Astrocyte (in vitro differentiated cells and primary cell): ENCODE measurements at places on chromosomes 13 and 19.

DNA sequence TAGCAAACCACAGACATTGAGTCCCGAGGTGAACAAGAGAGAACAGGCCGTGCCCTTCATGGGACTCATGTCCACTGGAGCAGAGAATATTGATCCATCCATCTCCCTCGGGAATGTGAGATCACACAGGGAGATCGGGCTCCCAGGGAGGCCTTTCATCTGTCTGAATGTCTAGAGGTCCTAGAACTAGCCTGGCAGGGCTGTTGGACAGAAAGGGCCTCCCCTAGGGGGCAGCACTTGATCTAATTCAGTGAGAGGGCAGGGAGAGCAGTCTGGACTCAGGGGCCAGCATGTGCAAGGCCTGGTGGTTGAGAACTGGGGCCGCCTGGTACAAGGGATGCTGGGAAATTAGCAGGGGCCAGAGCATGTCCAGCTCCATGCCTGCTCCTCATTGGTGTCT lies 4.3 kb downstream of the RUVBL2 start:
- DNase-seq, result no peak

DNA sequence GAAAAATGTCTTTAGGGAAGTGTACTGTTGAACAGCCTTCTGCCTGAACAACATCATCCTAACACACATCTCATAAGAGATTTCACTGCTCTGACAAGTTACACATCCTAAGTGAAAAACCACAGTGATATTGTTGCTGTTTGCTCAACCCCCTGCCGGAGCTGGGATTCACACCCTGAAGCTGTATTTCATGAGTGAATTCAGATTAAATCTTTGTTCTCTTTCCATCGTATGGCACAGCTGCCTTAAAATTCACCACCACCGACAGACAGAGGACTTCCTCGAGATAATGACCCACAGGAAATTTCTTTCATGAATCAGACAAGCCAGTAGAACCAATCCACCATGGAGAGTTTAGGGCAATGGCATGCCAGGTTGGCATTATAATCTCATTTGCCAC lies 280.8 kb downstream of the DCT start:
- peak; percentile 64 for DNase-seq

DNA sequence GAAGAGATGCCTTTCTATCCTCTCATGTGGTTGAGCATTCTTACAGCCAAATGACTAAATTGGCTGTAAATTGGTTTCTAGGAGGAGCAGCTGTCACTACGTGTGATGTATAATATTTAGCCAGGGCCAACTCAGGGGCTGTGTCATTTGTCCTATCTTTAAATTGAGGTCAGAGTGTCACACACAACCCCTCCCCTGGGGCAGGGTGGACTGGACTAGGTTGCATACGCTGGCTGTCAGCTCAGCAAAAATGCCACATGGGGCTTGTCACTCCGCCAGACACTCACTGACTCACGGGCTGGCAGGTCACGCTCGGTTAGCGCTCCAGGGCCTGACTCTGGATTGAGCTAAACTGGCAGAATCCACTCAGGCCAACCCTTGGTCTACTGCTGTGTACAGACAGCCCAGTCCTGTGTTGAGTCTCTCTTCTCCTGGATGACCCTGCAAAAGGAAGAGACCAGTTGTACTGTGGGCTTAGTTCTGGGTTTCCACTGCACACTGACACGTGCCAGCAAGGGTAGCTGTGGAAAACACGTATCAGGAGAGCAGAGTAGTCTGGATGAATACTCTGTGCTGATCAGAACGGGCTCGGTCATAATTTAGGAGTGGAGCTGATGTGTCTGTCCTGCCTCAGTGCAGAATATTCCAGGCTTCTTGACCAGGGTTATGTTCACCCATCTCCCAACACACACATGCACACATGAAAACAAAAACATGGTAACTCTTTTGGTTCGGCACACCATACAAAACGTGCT lies 29.1 kb downstream of the SHISA2 start:
- DNase-seq, result peak; percentile 67

DNA sequence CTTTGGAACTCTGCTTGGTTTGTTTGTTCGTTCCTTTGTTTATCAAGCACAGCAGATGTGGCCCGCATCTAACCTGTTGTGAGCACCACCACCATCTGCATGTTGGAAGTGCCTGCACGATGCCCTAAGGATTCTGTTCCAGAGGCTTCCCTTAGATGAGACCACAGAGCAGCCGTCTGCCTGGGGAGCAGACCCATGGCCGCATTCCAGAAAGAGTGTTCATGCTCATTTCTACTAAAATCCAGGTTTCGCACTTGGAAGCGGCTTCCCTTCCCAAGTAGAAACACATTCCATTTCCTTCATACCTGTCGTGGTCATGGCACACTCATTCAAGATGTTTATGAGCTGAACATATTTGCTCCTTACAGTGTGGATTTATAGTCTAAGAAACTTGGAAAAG lies 27.2 kb downstream of the COL4A2 start:
- peak; percentile 94 for DNase-seq

- no peak for DNase-seq
These were observed 11.4 kb downstream of the ZIC2 start for GRCh38 chr13:99992949-99993351.

- no peak for DNase-seq
These were observed 765.6 kb downstream of the DIAPH3 start for GRCh38 chr13:59398127-59398526.

GRCh38 chr13:43303033-43303729 lies 279.8 kb downstream of the DNAJC15 start:
- peak; percentile 42 for DNase-seq

- no peak for DNase-seq
These were observed 14.2 kb downstream of the EGLN2 start for GRCh38 chr19:40813182-40813581.

GRCh38 chr13:114143806-114144605 lies 11.6 kb upstream of the RASA3 start:
- DNase-seq, result no peak

DNA sequence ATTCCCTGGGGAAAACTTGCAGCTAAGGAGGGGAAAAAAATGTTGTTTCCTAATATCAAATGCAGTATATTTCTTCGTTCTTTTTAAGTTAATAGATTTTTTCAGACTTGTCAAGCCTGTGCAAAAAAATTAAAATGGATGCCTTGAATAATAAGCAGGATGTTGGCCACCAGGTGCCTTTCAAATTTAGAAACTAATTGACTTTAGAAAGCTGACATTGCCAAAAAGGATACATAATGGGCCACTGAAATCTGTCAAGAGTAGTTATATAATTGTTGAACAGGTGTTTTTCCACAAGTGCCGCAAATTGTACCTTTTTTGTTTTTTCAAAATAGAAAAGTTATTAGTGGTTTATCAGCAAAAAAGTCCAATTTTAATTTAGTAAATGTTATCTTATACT lies 33.6 kb downstream of the TNFSF11 start:
- DNase-seq, result no peak
